Right ventricle myocardium inferior (tissue), 1 donor: ENCODE measurements at places on chromosomes 3 and 15. TPM values are rescaled to one million over a fixed set of nuclear protein-coding genes. Genes with fewer than 3 reads are reported as not detected.

DNA sequence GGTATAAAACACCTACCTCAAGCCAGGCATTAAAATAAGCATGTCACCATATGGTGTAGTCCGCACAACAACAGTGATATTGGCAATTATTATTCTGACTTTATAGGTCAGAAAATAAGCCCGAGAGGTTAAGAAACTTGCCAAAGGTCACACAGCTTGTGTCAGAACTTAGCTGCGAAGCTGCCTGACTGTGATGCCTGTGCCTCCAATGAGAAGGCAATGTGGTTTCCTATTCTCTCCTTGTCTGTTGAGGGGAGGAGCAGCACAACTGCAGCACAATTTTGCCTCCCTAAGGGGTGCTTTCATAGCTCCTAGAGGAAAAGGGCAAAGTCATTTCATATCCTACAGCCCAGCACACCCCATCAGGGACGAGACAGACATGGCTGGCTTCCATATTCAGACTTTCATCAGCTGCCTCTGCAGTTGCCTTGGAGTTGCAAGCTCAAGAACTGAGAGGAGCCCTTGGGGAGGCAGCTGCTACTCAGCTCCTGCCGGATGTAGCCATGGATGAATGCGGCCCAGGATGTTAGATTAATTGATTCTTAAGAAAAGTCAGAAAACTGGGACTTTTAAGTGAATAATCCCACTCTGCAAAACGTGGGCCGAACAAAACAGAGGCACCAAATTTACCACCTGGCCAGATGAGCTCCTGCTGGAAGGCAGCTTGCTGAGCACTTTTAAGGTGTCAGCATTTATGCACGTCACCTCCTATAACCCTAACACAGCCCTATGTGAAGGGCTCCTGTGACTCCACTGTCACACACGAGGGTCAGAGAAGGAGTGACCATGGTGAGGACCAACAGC, 38.5 kb downstream of the MYO5C start:
- no peak for DNase-seq

DNA sequence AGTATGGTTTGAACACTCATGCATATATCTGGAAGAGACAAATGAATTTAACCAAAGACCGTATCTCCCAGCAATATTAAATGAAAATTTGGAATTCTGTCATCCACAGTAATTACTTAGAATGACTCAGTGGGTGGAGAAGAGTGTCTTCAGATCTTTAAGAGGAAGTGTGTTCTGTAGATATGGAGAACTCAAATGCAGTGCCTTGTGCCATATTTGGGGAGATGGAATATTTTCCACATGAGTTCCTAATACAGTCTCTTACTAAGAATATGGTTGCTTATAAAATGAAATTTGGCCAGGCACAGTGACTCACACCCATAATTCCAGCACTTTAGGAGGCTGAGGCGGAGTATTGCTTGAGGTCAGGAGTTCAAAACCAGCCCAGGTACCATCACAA, 40.5 kb downstream of the ANO10 start:
- no peak for DNase-seq

DNA sequence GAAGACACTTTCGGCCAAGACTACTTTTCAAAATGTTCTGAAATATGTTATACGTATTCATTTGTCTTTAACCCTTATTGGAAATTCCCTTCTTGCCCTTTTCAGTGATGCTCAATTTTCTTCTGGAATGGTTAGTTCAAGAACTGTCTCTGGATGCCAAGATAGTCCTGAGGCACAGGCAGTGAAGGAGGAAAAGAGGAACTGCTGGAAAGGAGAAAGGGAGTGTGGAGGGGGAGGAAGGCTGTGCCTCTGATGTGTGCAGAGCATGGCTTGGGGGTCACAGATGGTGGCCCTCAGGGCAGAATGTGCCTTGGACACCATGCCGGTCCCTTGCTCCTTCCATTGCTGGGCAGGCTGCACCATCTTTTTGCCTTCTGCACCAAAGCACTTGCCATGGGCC, 73.7 kb downstream of the CEP63 start:
- DNase-seq, result no peak

DNA sequence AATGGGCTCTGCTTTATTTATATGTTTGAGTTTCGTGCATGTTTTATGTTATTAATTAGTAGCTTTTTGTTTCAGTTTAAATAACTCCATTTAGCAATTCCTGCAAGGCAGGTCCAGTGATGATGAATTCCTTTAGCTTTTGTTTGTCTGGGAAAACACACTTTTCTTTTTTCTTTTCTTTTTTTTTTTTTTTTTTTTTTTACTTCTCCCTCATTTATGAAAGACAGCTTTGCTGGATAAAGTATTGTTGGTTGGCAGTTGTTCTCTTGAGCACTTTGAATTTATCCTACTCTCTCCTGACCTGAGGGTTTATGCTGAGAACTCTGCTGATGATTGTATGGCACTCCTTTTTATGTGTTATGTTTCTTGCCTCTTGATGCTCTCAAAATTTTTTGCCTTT, 35.7 kb downstream of the TMEM39A start:
- DNase-seq, result no peak

GRCh38 chr3:33425453-33425852, 14.8 kb downstream of the UBP1 start:
- no peak for DNase-seq

GRCh38 chr15:68821190-68821840, 620 bp upstream of the ANP32A start:
- DNase-seq, result peak; percentile 69

The TAMM41 gene
- total RNA-seq, result 10.9 TPM
